ENCODE measurements at places on chromosomes 1 and 21.

- no peak for DNase-seq
These were observed 101.9 kb downstream of the FNBP1L start for GRCh38 chr1:93549811-93550210.

DNA sequence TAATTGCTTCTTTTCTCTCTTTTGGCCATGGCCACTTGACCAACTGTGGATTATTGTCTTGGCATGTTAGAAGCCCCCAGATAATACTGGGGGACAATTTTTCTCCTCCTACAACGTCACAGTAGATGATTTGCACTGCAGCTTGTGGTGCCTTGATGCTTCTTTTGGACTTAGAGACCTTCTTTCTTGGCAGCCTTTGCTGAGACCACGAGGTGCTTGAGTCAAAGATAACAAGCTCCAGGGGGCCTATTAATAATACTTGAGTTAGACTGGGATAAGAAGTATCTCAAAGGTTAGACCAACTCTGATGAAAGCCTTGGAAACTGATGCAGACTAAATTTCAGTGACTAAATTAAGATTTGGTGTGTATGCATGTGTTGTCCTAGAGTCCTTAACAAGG, 3.2 kb downstream of the PPP1R12B start:
- peak; percentile 22 for DNase-seq

- no peak for DNase-seq
These were observed 11.0 kb downstream of the RO60 start for GRCh38 chr1:193070386-193070753.

DNA sequence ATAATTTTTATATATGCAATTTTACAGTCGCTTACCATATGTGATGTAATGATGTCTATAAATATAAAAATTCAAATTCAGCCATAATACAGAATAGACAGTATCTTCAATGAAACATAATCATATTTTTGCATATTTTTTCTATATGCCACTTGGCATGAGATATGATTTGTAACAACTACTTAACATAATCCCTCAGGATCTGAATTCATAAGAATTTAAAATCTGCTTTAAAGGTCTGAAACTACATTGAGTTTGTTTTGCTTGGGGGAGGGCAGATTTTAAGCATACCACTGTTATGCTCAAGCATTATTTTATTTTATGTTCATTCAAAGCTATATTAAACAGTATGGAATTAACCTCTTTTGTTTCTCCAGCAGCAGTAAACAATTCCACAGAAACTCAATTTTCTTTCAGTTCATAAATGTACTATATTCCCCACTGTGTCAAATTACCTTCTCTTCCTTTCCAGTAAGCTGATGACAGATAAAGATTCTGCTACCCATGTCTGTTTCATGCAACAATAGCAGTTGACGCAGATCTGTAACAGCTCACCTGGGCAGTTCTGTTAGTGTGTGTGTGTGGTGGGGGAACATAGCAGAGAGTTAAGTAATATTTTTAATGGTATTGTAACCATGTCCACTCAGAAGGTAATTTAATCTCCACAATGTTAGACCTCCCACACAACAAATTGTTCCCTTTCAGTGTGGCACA, 224.8 kb downstream of the NTNG1 start:
- no peak for DNase-seq

- no peak for DNase-seq
These were observed 13.2 kb downstream of the RC3H1 start for GRCh38 chr1:174008979-174009378.

GRCh38 chr21:39531840-39532239, 80.1 kb downstream of the SH3BGR start:
- no peak for DNase-seq

DNA sequence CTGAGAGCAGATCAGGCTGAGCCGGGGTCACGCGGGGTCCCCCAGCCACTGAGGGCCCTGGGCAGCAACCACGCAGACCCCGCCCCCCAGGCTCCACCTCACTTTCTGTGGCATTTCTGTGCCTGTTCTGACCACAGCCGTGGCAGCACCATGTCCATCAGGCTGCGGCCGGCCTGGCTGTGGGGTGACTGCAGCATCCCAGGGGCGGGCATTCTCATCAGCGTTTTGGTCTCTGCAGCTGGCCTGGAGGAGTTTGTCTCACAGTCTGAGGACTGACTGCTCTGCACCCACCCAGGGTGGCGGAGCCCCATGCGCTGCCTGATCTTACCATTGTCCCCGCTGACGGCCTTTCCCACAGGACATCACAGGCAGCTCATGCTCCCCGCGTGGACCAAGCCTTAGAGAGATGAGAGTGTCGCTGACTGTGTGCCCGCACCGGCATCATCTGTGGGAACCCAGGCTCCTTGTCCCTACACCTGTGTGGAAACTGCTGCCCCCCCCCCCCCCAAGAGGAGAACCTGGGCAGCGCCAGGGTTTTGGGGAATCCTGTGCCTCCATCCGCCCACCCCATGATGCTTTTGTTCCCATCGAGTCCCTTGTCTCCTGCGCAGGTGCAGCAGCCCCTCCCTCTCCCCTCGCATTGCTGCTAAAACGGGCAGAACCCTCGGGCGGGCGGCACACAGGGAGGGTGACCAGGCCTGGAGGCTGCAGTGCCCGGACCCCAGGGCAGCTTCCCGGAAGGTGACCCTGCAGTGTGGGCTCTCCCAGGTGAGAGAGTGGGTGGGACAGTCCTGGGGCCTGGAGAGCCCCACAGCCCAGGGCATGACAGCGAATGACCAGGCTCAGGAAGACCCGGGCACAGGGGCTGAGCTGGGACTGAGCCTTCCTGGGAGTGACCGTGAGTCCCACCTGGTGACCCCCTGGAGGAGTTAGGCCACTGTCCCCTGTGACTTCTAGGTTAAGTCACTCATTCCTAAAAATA, 1.8 kb downstream of the KRTAP10-1 start:
- no peak for DNase-seq

- no peak for DNase-seq
These were observed 24.7 kb upstream of the LRRN2 start for GRCh38 chr1:204709960-204710912.

DNA sequence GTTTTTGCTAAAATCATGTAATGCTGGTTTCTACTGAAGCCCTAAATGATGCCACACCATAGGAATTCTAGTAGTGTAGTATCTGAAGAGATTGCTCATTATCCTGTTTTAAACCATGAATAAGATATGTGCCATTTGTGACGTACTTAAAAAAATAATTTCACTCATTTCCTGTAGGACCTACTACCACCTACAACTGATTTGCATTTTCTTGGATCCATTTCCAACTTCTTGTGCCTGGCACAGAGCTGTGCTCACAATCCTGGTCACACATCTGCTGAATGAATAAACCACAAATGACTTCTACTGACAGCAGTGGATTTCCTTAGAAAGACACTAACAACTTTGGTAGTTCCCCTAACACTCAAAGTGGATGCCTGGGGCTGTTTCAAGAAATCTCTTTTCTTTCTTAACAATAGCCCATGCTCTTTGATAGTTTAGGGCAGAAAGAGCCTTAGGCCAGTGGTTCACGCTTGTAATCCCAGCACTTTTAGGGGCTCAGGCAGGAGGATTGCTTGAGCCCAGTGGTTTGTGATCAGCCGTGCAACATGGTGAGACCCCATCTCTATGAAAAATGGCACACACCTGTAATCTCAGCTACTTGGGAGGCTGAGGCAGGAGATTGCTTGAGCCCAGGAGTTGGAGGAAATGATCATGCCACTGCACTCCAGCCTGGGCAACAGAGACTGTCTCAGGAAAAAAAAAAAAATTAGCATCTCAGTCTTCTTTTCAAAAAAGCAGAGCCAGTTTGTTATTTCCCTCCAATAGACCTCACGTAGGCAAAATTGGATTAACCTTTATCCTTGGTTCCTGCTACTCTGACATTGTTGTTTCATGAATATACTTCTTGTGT, 13.0 kb upstream of the BATF3 start:
- no peak for DNase-seq

GRCh38 chr1:27216466-27216865, 18.0 kb upstream of the WDTC1 start:
- no peak for DNase-seq

GRCh38 chr1:31790140-31790539, 25.7 kb downstream of the SPOCD1 start:
- DNase-seq = no peak

DNA sequence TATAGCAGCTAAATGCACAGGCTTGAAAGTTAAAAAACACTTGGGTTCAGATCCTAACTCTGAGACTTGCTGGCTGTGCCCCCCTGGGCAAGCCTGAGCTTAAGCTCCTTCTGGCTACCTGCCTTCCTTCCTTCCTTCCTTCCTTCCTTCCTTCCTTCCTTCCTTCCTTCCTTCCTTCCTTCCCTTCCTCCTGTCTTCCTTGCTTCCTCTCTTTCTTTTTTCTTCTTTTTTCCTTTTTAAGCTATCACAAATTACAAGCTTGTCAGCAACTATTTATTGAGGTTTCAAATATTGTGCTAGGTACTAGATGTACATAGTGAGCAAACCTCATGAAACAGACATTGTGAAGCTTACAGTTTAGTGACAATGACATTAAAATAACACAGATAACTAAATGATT, 15.1 kb downstream of the SGIP1 start:
- no peak for DNase-seq

DNA sequence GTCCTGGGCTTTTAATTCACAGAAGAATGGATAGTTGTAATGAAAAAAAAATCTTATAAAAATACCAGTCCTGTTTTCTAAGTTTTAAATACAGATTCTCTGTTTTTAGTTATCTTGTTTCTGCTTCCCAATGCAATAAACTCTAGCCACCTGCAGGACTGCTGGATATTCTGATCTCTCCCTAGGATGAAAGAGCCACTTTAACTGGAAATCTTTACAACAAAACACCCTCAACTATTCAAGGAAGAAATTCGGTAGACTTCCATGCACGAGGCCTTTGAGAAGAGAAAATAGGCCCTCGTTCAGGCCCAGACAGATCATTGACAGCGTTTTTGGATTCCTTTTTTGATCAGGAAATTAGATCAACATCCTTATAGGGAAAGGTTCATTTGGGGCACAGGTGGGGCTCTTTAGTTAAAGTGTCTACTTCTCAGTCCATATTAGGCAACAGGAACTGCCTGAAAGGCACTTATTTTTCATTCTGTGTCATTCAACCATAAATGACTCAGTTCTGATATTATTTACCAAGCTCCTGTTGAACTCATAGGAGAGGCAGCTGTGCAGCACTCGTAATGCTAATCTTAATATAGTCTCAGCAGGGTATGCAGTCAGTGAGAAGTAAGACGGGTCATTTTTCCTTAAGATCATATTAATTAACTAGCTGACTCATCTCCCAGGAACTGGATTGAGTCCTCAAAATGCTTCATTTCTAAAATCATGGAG, 71.1 kb upstream of the ERRFI1 start:
- peak; percentile 92 for DNase-seq

- DNase-seq = no peak
These were observed 33.5 kb upstream of the AKT3 start for GRCh38 chr1:243883551-243883950.

GRCh38 chr1:78497201-78497600, 6.4 kb downstream of the PTGFR start:
- DNase-seq = no peak

DNA sequence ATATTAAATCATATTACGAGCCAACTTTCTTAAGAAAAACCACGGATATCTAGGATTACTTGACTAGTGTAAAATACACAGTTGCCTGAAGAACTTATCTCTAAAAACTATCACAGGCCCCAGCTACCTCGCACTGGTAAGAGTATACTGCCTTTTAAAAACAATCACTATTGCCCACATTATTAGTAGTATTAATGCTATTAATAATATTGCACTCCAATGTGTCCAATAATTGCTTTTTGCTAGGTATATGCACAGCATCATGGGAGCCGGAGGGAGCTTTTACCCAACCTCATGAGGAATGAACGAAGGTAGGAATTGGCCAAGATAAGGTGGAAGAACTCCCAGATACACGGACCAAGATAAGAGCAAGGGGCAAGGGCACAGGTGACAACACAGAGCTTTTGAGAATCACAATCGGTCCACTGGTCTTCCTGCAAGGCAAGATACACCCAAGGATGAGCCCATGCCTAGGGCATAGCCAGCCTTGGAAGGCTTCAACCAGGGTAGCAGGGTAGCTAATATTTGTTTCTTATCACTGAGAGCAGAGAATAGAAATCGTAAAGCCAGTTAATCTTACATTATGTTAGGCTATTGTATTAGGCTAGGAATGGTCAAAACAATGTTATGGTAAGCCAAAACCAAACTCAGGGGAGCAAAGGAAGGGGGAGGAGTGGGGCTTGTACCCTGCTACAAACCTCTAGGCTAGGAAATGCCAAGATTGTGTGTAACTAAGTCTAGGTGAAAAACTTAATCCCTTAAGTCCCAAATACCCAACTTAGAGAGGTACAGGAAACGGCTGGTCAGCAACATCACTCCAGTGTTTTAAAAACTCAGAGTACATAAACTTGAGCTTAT, 9.4 kb downstream of the GLUL start:
- DNase-seq = no peak

DNA sequence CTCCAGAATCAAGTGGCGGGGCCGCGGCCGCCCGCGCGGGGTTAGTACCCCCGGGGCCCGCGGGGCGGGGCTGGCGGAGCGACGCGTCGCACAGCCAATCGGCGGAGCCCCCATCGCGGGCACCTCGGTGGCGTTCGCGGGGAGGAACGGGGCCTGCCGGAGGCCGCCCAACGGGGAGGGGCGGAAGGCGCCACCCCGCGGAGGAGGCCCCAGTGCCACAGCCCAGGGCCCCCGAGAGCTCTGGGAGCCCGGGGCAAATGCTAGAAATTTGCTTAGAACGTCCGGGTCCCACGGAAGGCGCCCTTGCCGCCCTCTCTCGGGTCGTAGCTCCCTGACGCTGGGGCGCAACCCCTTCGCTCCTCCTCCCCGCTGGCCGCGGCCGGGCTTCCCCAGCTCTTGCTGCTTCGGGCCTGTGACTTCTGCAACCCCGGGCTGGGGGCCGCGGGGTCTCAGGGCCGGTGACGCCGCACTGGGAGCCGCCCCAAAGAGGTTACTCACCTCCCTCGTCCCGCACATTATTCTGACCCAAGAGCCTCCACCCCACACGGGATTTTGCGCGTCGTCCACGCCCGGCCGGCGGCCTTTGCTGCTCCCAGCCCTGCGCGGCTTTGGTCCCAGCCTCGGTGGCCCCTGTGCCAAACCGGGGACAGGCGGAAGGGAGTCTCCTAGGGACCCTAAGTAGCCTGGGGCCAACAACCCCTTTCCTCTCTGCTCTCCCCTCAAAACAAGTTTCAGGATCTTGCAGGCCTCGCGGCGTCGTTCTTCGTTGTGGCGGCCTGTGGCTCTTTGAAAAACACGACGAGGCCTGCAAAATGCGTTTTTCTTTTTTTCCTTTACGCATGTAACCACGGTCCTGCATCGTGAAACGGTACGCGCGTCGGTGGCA, at the start of gene RUNX3:
Gene RUNX3 (minus strand): TSS at position 17 of the 886 bp plus-strand sequence. CDS start 408 bp downstream, outside the sequence.
- DNase-seq = no peak

DNA sequence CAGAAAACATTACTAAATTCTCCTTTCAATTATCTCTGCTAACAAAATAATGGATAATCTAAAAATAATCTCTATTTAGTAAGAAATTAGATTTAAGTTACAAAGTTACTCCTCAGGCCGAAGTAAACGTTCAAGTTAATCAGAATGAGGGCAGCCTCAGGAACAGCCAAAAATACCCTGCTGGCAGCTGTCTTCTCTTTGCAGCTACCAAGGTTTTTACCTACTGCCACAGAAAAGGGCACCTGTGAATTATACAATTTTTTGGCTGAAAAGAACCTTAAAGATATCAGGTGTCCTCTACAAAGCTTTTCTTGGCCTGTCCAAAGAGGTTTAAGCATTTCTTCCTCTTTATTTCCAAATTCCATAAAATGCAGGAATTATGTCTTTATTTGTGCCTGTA, 84.4 kb downstream of the AKT3 start:
- no peak for DNase-seq

- no peak for DNase-seq
These were observed 123.4 kb upstream of the LYPLAL1 start for GRCh38 chr1:219050086-219050821.

GRCh38 chr21:39874759-39875158, 7.5 kb downstream of the PCP4 start:
- no peak for DNase-seq
